ENCODE measurements at places on chromosomes 6 and 20.

DNA sequence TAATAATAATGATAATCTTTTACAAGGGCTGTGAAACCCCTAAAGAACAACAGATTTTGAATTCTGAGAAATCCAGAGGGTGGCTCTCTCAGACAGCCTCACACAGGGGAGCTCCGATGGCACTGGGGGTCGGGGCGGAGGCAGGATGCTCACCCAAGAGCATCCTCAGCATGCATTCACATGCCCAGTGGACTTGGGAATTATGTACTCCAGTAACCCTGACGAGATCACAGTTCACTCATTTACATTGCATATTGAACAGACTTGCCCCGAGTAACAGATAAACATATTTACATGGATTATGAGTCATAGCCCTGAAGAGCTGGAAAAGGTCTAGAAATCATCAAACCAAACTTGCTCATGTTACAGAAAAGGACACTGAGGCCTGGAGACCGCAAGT is 482.7 kb upstream of the JARID2 start:
- no peak for DNase-seq

DNA sequence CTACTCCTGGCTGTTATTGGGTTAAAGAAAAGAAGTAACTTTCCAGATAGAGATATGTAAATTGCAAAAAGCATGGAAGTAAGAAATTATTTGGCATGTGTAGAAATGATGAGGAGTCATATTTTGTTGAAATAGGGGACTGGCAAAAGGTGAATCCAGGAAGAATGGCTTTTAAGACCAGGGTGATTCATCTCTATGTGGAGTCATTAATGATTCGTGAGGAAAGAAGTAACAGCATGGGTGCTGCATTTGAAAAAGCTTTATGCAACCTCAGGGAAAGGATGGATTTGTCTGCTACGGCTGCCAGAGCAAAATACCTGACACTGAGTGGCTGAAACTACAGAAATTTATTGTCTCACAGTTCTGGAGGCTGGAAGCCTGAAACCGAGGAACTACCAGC is 14.8 kb upstream of the SYNE1 start:
- DNase-seq = no peak

- DNase-seq = no peak
These were observed 9.5 kb downstream of the SENP6 start for GRCh38 chr6:75611011-75611701.

DNA sequence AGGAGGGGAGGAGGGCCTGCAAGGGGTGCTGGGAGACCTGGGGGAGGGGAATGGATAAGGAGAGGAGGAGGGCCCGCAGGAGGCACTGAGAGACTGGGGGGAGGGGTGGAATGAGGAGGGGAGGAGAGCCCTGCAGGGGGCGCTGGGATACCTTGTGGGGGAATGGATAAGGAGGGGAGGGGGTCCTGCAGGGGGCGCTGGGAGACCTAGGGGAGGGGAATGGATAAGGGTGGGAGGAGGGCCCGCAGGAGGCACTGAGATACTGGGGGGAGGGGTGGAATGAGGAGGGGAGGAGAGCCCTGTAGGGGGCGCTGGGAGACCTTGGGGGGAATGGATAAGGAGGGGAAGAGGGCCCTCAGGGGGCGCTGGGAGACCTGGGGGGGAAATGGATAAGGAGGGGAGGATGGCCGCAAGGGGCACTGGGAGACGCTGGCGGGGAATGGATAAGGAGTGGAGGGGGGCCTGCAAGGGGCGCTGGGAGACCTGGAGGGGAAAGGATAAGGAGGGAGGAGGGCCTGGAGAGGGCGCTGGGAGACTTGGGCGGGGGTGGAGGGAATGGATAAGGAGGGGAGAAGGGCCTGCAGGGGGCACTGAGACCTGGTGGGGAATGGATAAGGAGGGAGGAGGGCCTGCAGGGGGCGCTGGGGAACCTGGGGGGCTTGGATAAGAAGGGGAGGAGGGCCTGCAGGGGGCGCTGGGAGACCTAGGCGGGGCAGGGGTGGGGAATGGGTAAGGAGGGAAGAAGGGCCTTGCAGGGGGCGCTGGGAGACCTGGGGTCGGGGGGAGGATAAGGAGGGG is 1.3 kb upstream of the CTCFL start:
- DNase-seq = no peak

DNA sequence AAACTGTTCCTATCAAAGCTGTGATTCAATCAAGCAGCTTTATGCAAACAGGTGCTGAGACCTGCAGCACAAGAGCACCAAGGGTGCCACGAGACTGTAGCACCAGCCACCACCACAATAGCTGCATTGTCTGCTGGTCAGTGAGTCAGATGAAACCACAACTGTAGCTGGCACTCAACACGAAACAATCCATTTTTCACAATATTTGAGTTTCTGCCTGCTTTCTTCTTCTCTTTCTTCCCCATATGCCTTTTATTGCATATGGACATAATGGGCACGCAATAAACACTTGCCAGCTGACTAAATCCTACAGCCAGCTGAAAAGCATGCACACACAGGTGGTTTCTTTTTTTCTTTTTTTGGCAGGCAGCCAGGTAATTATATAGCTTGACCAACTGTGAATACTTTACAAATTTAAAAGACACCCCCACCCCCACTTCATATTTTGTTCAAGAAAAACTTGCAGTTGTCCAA is 16.6 kb downstream of the SLC2A12 start:
- DNase-seq = no peak

- no peak for DNase-seq
These were observed 68.2 kb downstream of the KHDRBS2 start for GRCh38 chr6:62217866-62218265.

DNA sequence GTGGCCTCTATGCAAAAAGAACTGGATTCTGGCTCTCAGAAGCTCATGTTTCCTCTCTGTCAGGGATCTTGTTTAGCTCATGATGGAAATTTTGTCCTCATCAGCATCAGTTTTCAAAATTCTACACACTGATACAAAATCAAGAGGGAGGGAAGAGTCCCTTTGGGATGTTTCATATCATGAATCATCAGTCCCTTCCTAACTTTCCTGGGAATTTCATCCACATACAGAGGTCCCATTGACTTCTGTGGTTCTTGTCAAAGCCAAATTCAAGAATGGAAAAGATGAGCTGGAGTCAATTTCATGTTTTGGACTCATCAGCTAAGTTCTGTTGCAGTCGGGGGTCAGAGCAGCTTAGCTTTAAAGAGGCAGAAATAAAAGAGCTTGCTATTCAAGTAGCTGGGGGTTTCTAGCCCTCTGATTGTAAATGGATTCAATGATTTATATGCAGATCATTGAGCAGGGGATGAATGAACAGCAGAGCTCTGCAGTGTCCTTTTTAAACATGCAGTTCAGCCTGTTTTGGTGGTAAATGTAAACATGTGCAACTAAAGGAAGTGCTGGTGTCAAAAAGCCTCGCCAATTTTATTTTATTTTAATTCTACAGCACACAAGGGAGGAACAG is 21.3 kb upstream of the TMEM14A start:
- DNase-seq = no peak
